ENCODE measurements at places on chromosomes 4 and X.
A peak's percentile ranks its signal among the peaks of the same experiment; 100 is the strongest.

GRCh38 chrX:33126469-33126868, 84.9 kb downstream of the DMD start:
- no peak for DNase-seq

DNA sequence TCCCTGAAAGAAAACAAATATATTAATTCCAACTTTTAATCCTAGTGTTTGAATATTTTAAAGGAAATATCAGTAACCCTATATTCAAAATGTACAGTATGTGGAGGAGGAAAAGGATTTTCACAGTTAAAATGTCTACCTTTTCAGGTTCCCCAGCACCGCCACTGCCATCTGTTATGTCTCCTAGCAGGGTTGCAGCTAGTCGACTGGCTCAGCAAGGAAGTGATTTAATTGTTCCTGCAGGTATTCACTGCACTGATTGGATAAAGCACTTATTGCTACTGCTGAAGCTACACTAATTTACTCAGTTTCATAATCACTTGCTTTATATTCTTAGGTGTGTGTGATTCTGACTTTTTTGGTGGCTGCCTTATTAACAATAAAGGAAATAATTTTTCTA, 65.5 kb upstream of the FHDC1 start:
- no peak for DNase-seq

DNA sequence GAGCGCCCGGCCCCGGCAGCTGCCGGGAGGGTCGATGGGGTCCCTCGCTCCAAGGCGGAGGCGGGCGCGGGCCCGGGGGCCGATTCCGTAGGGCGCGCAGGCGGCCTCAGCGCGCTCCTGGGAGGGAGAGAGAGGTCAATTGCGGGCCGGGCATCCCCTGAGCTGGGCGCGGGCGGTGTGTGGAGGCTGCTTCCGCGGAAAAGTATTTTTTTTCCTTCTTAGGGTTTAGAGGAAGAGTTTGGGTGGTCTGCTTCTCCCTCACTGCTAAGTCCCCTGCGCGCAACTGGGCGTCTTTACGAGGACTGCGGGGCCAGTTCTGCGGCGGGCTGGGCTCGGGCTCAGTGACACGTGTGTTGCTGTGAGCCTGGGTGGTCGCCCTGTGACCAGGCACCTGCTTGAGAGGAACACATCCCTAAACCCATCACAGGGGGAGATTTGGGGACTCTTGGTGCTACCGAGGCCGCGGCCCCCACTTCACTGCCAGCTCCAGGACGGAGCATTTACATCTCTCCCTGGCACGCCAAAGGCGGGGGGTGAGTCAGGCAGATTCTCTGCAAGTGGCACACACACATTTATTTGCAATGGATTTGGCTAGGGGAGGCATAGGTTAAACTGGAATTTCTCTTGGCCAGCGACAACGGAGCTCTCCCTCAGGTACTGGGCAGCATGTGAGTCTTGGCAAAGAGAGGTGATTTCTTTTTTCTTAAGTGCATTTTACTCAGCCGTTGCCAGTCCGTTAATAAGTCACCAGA, 151.2 kb upstream of the SLC4A4 start:
- peak; percentile 56 for DNase-seq

DNA sequence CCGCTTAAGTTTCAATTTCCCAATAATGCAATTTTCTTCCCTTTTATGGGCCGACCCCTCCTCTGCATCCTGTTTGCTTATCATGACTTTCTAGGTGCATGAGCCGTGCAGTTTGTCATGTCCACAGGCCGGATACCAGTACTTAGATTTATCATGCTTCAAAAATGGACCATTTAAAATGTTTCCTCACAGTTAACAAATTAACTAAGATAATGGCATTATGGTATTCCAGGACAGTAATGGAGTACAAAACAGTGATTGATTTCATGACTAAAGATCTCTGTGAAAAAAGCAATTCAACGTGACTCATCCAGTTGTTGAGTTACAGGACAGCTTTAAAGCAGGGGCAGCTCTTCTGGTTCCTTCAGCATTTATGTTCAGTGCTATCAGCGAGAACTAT, 23.0 kb downstream of the SNX25 start:
- DNase-seq = no peak

DNA sequence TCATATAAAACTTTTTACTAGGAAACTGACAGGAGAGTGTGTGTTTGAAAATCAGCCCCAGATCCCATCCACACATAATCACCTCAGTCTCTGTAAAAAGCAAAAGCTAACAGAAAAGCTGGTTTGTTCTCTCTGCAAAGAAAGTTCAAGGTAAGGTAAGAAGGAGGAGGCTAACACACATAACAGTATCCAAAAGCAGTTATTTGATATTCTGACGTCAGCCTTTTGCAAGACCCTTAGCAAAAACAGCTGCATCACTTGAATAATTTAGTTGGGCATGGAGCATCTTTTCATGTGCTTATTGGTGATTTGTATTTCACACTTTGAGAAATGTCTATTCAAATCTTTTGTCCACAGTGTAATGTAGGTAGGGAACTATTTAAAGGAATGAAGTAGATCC, 5.5 kb downstream of the TCEAL9 start:
- DNase-seq = no peak

- DNase-seq = no peak
Measured at GRCh38 chr4:146311238-146311970, 97.1 kb downstream of the REELD1 start.

- no peak for DNase-seq
Measured at GRCh38 chr4:67725132-67725531, 24.2 kb upstream of the UBA6 start.

- DNase-seq = no peak
Measured at GRCh38 chrX:80174925-80175574, 160.5 kb downstream of the TBX22 start.

DNA sequence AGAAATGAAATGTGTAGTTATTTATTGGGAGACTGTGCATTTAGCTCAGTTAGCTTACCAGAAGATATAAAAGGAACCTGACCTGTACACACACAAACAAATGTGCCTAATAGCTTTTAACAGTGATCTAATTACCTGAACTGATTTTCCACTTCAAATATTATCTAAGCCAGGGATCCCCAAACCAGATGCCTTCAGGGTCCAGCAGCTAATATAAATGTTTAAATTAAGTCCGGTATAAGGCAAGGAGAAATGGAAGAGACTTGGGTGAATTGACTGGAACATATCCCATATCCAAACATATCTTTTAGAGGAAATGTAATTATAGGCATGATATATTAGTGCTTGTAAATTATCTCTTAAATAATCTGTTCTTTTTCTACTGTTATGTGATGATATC, 66.7 kb downstream of the CNKSR2 start:
- no peak for DNase-seq

DNA sequence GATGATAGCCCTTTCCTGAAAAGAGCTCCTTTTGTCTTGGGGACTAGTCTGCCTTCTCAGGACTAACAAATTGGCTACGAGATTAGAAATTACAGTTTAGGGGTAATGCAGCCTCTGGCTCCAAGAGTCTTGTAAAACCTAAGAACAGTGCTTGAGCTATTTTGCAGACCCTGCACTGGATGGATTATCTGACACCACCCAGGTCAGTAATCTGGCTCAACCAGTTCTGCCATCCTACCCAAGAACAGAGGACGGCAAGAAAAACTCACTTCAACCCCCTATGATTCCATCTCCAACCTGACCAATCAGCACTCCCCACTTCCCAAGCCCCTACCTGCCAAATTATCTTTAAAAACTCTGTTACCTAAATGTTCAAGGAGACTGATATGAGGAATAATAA, 225.1 kb downstream of the FAM47A start:
- no peak for DNase-seq

DNA sequence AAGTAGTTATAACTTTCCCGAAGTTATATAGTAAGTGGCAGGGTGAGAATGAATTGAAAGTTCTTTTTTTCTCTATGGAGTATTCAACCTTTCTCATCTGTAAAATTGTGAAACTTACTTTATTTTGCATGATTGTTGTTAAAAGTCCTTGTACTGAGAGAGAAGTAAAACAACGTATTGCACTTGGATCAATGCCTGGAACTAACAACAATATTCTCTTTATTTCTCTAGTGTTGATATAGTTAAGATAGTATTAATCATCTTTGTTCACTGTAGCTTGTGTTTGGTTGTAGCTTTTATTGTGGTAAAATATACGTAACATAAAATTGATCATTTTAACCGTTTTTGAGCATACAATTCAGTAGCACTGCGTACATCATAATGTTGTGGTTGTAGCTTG, 48.7 kb downstream of the STIM2 start:
- DNase-seq = no peak

- no peak for DNase-seq
Measured at GRCh38 chr4:144711700-144712456, 65.9 kb downstream of the HHIP start.

- no peak for DNase-seq
Measured at GRCh38 chr4:151583157-151583914, 174.4 kb downstream of the FHIP1A start.

DNA sequence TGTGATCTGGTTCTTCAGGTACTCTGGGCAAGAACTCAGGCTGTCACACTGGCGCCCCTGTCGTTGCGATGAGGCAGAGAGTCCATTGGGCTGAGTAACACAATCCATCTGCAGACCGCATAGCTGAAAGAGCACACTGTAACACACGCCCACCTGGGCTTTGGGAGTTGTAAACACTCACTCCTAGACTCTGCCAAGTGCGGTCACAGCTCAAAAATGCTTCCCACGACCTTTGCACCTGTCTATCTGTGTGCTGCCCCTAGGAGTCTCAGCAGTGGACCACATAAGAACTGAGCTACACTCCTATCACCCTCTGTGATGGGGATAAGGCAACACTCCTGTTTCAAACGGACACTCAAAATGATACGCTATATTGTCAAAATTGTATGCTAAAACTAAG, 2028.3 kb downstream of the PCDH7 start:
- DNase-seq = peak; percentile 48

GRCh38 chr4:38983787-38984598, 48.2 kb downstream of the TMEM156 start:
- no peak for DNase-seq

- peak; percentile 40 for DNase-seq
Measured at GRCh38 chr4:133320576-133321170, 171.6 kb downstream of the PCDH10 start.

GRCh38 chrX:139199933-139200332, 330.6 kb upstream of the F9 start:
- DNase-seq = no peak

- no peak for DNase-seq
Measured at GRCh38 chr4:105451346-105451745, 22.5 kb downstream of the PPA2 start.

GRCh38 chr4:26135331-26135730, 185.5 kb upstream of the RBPJ start:
- no peak for DNase-seq

- DNase-seq = peak; percentile 27
Measured at GRCh38 chr4:62644372-62644771, 1444.2 kb downstream of the ADGRL3 start.

DNA sequence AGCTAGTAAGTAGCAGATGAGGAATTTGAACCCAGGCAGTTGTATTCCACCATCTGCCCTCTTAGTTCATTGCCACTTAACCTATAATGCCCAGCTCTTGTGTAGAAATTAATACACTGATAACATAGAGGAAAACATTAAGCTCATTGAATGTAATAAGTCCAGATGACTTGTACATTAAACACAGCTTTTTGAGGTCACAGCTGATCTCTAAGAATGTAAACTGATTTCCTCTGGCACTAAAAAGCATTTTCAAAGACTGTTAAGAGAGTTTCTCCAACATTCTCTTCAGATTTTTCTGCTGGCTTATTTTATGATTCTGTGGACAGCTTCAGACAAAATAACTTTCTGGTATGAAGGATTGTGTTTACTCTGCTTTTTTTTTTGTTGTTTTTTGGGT, 42.7 kb downstream of the HPRT1 start:
- no peak for DNase-seq

Measured in H9 (cell line).